MCF 10A (cell line): ENCODE measurements at places on chromosomes 2 and 18. TPM values are rescaled to one million over a fixed set of nuclear protein-coding genes. Genes with fewer than 3 reads are reported as not detected.

Gene SERPINB11
- total RNA-seq = not detected in 2 replicates

Gene TUBA4B
- total RNA-seq = not detected in 2 replicates

Gene CTAGE1
- not detected in 2 replicates for total RNA-seq

Gene SLC11A1
- total RNA-seq = 0.09 and 0.32 TPM in 2 replicates

- DNase-seq = no peak
These were observed 76.0 kb downstream of the CD8B2 start for GRCh38 chr2:106563195-106563594.

GRCh38 chr2:236787885-236788284 lies 218.3 kb downstream of the ACKR3 start:
- DNase-seq = no peak

- no peak for DNase-seq
These were observed 25.4 kb upstream of the TMEM131 start for GRCh38 chr2:98020992-98021713.

- DNase-seq = peak; percentile 57
These were observed 94.1 kb upstream of the CD302 start for GRCh38 chr2:159891917-159892730.

DNA sequence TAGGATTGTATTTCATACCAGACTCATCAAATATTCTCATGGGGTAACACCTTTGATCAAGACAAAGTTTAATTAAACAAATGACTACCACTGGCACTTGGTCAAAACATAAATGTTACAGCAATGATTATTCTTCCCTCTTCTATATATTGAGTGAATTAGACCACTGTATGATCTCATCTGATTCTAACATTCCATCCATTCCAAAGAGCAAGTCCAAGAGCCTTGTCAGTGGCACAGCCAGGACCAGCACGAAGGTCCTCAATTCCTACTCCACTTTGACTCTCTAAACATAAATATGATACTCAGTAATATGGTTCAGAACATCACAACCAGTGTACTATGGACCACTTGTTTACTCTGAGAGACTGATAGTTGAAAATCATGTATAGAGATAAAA lies 86.4 kb downstream of the AP1S3 start:
- DNase-seq = no peak

DNA sequence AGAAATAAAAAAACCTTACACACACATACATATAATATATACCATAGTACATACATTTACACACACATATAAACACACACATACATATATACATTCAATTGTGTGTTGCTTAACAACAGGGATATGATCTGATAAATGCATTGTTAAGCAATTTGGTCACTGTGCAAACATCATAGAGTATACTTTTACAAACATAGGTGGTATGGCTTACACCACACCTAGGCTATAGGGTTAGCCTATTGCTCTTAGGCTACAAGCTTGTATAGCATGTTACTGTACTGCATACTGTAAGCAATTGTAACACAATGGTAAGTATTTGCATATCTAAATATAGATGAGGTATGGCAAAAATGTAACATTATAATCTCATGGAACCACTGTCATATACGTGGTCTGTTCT lies 156.8 kb upstream of the ERBB4 start:
- no peak for DNase-seq

DNA sequence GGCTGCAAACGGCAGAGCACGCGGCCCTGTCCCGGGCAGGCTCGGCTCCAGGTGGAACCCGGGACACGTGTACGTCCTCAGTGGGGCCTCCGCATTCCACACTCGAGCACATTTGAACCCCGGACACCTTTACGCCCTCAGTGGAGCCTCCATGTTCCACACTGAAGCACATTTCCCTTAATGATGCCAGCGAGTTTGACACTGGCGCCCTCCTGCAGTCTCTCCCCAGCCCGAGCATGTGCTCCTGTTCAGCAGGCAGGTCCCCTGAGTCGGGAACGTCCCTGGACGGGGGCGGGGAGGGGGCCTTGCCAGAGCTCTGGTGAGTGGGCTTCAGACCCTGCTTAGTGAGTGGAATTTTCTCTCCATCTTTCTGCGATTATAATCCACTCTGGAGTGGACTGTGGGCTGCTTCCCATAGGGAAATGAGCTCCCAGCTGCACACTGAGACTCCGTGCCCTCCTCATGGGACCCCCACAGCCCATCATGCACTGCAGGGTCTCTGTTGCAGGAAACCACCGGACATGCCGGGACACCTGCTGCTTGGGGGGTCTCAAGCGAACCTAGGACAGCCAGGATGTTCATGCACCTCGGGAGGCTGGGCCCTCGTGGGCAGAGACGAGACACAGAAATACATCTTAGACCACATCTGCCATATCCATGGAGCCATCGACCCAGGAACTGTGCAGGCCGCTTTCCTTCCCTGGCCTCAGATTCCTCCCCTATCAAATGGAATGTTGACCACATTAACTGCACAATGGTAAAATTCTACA lies 70.3 kb upstream of the SNTG2 start:
- DNase-seq = no peak

DNA sequence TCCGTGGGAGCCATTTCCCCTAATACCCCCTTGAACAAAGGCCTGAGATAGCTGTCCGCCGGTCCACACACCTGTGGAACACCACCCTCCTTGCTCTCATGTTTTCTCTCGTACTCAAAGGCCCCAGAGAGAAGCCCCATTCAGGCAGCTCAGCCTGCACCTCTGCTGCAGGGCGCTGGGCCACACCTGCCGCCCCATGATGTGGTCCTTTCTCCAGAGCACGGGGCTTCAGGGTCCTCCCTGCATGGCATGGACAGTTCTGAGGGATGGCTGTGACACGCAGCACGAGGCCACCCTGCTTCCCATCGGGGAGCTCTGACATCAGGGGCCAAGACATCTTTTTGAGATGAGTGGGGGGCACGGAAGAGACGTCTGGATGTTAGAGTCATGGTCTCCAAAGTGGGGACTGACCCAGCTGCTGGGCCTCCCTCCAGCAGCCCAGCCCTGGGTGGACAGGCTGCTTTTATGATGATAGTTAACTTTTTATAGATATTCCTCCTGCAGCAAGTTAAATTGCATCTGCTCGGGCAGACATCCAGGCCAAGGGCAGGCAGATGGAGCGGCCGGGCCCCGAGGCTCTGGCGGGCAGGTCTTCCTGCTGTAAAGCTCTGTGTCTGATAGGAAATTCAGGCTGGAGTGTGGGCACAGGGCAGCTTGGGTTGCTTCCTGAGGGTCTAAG lies 56.7 kb downstream of the SDC1 start:
- DNase-seq = no peak

GRCh38 chr2:141501752-141502151 lies 629.1 kb downstream of the LRP1B start:
- no peak for DNase-seq

DNA sequence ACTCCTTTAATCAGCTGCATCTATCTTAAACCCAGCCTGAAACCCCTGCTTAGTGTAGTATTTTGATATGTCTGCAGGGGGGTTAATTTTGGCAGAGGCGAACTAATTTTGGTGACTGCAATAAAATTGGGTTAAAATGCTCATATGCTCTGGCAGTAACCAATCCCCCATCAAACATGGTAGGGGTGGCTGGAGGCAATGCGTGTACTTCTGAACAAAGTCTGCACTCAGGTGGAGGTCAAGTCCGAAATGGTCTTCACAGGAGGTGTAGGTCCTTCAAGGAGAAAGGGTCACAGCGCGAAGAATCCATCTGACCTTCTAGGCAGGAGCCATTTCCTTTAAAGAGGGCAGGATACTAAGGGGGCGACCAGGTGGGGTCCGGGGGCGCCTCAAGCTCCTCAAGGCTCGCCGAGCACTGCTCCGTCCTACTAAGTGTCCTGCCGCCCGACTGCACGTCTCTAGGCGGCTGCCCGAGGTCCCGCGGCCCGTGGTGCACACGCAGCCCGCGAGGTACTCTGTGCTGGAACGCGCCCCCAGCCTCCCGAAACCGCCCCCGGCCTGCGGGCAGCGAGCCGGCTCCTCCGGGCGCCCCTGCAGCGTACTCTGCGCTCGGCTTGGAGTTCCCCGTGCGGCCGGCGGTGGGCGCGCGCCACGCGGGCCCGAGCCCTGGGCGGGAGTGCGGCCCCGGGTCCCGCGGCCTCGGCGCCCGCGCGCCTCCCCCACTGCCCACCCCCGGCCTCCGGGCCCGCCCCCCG lies 1.7 kb upstream of the LDLRAD4 start:
- no peak for DNase-seq

DNA sequence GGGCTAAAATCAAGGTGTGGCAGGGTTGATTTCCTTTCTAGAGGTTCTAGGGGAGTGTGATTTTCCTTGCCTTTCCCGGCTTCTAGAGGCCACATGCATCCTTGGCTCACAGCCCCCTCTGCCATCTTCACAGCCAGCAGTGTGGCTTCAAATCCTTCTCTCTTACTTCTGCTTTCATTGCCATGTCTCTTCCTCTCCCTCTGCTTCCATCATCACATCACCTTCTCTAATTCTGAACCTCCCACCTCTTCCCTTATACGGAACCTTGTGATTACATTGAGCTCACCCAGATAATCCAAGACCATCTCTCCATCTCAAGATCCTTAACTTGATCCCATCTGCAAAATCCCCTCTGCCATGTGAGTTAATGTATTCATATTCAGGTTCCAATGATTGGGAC lies 56.2 kb upstream of the RMDN2 start:
- DNase-seq = no peak

DNA sequence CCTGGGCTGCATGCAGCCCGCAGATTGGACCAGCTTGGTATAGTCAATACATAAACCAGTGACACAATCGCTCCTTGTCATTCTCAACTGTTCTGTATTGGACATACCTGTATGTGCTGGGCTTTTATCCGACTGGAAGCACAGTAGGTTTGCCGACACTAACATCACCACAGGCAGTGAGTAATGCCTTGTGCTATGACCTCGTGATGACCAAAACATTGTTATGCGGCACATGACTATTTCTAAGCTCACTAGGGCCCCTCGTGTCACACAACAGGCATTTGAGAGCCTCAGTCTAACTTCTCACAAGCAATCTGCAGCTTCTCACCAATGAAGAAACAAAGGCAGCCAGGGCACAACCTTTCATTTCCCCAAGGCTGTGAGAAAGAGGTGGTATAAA lies 320.8 kb downstream of the AFF3 start:
- no peak for DNase-seq

- peak; percentile 41 for DNase-seq
These were observed 219.9 kb upstream of the FBXO11 start for GRCh38 chr2:48126162-48126561.
